ENCODE measurements at places on chromosomes 2 and 18.

DNA sequence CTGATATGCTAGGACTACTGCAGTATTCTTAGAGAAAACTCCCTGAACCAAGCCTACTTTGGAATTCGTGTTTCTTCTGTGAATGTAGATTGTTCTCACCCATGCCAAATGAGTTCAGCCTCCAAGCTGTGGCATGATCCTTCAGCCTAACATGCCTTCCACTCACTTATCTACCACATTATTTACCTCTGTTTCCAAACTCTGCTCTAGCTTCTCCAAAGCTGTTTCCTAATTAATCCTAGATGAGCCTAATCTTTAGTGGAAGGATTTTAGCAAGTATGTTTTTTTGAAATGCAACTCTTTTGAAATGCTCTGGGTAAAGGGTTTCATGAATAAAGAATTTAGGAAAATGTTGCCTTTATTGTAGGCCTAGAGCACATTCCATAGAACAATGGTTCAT is 152.9 kb upstream of the MMADHC start:
- no peak for DNase-seq

DNA sequence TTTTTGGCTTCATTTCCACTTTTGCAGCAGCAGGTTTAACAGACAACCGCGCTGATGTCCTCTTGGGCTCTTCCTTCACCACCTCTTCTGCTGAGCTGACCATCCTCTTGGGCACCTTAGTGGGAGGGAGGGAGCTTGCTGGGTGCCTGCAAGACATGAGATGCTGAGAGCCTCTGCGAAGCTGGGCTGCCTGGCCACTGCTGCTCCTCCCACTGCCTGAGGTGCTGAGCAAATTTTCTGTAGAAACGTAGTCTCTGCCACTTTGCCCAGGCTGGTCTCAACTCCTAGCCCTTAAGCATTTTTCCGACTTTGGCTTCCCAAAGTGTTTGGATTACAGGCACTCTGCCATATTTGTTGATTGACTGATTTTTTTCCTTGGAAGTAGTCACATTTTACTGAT is 422.2 kb upstream of the MC4R start:
- no peak for DNase-seq

GRCh38 chr2:15863494-15864175 is 76.7 kb upstream of the MYCN start:
- no peak for DNase-seq

GRCh38 chr2:143146366-143146765 is 17.1 kb downstream of the ARHGAP15 start:
- DNase-seq = no peak

Data from lung (tissue), 17 donors.